Activated CD4-positive, alpha-beta T cell treated with anti-CD3 and anti-CD28 coated beads, Interleukin-2, Interleukin-4, amounts not matched to agents 100 ng/mL and 50 ng/mL, durations not matched to agents 16 hours and 8 hours (primary cell): ENCODE measurements at places on chromosomes 16 and 17.
A peak's percentile ranks its signal among the peaks of the same experiment; 100 is the strongest.

- no peak for DNase-seq
Observed at GRCh38 chr17:67628580-67629013, 89.1 kb upstream of the NOL11 start.

DNA sequence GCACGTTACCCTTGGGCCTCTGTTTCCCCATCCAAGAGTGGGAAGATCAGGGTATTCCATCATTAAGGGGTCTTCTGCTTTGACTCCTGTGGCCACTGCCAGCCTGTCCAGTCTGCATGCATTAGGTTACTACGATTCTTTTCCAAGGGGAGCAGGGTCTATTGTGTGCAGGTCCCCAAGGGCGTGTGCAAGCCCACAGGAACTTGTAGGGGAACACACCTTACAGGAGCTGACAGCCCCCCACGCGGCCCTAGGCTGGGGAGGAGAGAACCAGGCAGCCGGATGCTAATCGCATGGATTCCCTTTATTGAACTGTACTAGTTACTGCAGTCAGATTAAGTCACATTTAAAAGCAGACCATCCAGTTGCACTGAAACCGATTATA lies 116.7 kb downstream of the C16orf78 start:
- no peak for DNase-seq

DNA sequence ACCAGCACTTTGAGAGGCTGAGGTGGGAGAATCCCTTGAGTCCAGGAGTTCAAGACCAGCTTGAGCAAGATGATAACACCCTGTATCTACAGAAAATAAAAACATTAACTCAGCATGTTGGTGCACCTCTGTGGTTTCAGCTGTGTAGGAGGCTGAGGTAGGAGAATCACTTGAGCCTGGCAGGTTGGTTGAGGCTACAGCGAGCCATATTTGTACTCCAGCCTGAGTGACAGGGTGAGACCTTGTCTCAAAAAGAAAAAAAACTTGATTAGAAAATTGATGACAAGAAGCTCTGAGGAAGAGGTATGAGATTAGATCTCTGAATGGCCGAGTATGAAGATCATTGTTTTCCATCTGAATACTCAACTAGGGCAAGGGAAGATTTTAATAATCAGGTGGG lies 31.0 kb downstream of the SCPEP1 start:
- no peak for DNase-seq

- no peak for DNase-seq
Observed at GRCh38 chr16:47865337-47865855, 290.4 kb downstream of the ABCC12 start.

DNA sequence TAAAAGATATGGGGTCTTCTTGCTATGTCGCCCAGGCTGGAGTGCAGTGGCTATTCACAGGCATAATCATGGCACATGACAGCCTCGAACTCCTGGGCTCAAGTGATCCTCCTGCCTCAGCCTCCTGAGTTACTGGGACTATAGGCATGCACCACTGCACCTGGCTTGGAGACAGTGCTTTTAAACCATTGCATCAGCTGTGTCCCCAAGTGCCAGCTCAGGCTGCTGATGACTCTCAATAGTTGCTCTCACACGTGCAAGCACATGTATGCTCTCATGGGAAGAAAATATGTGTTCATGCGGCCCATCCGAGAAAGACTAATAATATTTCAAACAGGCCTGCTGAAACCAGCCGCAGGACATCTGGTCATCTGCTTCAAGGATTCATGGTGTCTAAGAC lies 8.8 kb downstream of the CCL16 start:
- DNase-seq: no peak

DNA sequence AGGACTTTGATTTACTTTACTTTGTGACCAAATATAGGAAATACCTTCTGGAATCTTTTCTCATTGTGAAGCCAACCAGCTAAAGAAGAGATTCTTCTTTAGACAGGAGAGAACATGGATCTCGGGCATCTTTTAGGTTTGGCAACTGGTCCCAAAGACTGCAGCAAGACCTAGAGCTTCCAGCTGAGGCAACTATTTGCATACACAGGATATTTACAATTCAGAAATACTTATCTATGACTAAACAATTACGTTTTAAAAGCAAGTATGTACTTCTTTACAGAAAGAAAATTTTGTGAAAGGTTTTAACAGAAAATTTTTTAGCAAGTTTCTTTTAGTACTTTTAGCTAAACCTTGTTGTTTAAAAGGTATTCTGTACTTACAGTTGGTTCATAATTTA lies 106.5 kb downstream of the MAP2K4 start:
- DNase-seq: no peak

GRCh38 chr16:31876951-31877828 lies 3.6 kb downstream of the ZNF267 start:
- DNase-seq: peak; percentile 92

DNA sequence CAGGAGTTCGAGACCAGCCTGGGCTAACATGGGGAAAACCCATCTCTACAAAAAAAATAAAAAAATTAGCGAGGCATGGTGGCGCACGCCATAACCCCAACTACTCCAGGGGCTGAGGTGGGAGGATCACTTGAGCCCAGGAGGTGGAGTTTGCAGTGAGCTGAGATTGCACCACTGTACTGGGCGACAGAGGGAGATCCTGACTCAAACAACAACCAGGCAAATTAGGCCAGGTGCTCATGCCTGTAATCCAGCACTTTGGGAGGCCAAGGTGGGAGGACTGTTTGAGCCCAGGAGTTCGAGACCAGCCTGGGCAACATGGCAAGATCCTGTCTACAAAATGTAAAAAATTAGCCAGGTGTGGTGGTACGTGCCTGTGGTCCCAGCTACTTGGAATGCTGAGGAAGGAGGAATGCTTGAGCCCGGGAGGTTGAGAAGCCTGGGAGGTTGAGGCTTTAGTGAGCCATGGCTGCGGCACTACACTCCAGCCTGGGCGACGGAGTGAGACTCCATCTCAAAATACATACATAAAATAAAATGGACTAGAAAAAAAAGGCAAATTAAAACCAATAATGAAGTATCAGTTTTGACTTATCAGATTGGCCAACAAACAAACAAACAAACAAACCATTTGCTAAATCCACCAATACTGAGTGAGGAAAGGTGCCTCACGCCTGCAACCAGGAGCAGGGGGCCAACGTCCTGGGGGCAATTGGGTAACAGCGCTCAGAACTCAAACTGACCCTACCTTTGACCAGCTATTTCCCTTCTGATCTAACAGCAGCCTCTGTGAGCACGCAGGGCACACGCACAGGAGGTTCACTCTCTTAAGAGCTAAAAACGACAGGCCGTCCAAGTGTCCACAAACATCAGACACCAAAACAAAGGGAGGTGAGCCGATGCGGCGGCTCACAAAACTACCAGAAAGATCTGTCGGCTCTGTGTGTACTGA lies 19.4 kb upstream of the FASN start:
- no peak for DNase-seq

GRCh38 chr17:33695431-33695830 lies 402.3 kb upstream of the ASIC2 start:
- no peak for DNase-seq

GRCh38 chr17:83150369-83151055 lies 71.1 kb downstream of the METRNL start:
- no peak for DNase-seq
